ENCODE measurements at places on chromosomes 3 and 15.

- DNase-seq, result no peak
These were observed 43.0 kb downstream of the GASK1A start for GRCh38 chr3:43022121-43022520.

GRCh38 chr3:123476967-123477750 is 28.3 kb upstream of the ADCY5 start:
- no peak for DNase-seq

GRCh38 chr3:65988411-65989180 is 50.1 kb downstream of the MAGI1 start:
- no peak for DNase-seq

- no peak for DNase-seq
These were observed 2.1 kb downstream of the CHST13 start for GRCh38 chr3:126525853-126526667.

- DNase-seq, result no peak
These were observed 1.2 kb upstream of the CAPN3 start for GRCh38 chr15:42358141-42358540.

DNA sequence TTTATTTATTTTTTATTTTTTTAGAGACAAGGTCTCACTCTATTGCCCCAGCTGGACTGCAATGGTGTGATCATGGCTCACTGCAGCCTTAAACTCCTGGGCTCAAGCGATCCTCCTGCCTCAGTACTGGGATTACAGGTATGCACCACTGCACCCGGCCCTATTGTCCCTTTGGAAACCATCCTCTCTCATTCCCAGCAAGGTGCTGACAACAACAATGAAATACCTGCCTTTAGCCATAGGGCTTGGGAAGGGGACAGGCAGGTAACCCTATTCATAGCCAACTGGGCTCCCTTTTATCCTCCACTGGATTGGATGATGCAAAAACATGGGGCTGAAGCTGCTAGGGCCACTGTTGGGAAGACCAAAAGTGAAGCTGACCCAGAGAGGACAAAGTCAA is 43.1 kb downstream of the SCAP start:
- DNase-seq, result no peak

- no peak for DNase-seq
These were observed 33.3 kb downstream of the ATG7 start for GRCh38 chr3:11305509-11305908.

DNA sequence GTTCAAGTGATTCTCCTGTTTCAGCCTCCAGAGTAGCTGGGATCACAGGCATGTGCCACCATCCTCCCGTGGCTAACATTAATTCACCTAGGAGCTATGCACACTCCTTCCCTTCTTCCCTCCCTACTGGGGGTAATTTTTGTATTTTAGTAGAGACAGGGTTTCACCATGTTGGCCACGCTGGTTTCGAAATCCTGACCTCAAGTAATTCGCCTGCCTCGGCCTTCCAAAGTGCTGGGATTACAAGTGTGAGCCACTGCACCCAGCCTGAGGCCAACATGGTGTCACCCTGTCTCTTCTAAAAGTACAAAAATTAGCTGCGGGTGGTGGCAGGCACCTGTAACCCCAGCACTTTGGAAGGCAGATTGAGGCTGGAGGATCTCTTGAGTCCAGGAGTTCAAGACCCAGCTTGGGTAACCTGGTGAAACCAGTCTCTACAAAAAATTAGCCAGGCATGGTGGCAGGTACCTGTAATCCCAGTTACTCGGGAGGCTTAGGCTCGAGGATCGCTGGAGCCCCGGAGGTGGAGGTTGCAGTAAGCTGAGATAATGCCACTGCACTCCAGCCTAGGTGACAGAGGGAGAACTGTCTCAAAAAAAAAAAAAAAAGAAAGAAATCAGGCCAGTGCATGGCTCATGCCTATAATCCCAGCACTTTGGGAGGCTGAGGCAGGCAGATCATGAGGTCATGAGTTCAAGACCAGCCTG is 6.1 kb downstream of the RNU5B-1 start:
- no peak for DNase-seq

GRCh38 chr3:64306745-64307144 is 81.5 kb upstream of the PRICKLE2 start:
- no peak for DNase-seq

DNA sequence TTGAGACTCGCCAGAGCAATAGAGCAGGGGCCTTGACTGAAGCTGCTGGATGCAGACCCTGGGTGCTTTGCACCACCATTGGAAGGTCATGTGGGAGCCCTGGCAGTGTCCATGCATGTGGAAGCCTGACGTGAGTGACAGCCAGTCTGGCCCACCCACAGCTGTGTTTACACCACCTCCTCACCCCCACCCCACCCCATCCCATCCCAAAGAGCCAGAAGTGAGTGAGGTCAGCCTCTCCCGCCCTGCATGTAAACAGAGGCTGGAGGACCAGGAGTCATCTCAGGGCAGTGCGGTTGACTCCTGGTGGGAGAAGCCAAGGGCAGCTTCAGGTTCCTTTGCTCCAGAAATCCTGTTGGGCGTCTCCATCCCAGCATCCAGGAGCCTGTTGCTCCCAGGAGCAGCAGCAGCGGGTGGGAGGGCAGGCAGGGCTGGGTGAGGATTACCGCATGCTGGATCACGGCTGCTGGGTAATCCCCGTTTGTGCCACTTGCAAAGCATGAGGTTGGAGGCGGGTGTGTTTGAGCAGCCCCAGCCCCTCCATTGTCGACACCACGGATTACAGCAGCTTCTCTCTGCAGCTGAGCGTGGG is 44.6 kb downstream of the CORO2B start:
- no peak for DNase-seq

DNA sequence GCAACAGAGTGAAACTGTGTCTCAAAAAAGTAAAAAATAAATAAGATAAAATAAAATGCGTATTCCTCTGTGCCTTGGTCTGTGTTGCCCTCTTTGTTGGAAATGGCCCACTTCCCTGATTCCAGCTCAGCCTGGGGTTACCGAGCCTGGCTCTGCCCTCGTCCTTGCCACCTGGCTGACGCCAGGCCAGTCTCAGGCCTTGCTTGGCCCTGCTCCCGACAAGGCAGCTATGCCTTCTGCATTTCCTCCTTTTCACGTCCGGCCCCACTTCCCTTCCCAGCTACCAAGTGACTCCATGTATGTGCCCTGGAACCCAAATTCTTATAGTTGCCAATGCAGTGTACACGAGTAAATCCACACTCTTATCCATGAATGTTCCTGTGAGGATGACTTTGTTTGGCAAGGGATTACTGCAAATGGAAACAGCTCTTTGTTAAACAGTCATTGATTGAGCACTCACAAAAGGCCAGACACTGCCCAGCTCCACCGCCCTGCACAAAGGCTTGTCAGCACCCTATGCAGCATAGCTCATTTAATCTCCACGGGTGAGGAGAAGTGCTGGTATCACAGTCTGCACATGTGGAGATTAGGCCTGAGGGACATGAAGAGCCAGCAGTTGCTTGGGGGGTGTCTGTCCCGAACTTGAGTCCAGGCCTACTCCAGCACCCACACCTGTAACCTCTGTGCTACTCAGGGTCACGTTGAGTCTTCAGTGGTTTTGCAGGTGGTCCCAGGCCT is 25.1 kb downstream of the SPSB4 start:
- no peak for DNase-seq

GRCh38 chr3:173709026-173709425 is 311.5 kb downstream of the NLGN1 start:
- no peak for DNase-seq

DNA sequence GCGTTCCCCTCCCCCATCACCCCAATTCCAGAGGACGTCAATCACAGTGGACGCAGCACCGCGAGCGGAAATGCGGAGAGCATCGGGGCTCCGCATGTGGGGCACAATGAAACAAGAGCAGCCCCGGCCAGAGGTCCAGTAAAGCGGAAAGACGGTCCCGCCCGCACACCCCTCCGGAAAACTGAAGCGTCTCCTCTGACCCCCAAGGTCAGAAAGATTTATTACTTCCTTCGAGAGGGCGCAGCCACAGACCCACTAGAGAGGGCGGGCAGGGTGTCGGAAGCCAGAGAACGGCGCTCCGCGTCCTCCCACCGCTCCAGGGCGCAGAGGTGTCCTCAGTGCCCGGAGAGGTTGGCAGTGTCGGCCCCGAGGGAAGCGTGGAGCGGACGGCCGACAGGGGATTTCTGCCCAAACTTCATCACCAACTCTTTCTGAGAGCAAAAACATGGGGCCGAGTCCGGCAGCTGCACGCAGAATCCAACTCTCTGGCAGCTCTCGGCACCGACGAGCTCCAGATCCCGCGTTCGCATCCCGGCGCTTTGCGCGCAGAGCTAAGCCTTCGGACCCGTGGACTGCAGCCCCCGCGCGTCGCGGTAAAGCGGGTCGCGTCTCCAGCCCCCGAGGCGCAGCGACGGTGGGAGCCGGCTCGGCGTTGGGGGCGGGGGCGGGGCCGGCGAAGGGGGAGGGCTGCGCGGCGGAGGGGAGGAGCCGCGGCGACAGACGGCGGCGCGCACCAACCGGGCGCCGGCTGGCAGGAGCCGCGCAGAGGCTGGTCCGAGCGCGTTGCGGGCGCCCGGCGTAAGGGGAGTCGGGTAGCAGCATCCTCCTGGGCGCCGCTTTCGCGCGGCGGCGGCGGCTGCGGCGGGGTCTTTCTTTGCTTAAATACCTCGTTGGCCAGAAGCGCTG is at the start of gene CHST2:
Gene CHST2 (plus strand): TSS at position 763 of the 906 bp plus-strand sequence. CDS start 1,046 bp downstream, outside the sequence.
- DNase-seq, result no peak

DNA sequence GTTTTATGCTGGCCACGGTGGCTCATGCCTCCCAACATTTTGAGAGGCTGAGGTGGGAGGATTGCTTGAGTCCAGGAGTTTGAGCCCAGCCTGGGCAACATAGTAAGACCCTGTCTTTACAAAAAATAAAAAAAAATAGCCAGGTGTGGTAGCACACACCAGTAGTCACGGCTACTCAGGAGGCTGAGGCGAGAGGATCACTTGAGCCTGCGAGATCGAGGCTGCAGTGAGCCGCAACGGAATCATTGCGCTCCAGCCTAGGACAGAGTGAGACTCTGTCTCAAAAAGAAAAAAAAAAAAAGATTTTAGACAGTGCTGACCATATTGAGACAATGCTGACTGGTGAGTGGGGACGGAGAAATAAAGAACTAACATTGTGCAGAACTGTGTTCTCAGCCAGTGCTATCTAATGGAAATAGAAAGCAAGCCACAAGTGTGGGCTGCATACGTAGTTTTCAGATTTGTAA is 67.2 kb downstream of the ST6GAL1 start:
- no peak for DNase-seq

DNA sequence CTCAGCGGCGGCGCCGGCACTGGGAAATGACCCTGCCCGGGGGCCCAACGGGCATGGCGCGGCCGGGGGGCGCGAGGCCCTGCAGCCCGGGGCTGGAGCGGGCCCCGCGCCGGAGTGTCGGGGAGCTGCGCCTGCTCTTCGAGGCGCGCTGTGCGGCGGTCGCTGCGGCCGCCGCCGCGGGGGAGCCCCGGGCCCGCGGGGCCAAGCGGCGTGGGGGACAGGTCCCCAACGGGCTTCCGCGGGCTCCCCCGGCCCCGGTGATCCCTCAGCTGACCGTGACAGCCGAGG is 172 bp downstream of the ITPKA start:
- DNase-seq, result no peak

DNA sequence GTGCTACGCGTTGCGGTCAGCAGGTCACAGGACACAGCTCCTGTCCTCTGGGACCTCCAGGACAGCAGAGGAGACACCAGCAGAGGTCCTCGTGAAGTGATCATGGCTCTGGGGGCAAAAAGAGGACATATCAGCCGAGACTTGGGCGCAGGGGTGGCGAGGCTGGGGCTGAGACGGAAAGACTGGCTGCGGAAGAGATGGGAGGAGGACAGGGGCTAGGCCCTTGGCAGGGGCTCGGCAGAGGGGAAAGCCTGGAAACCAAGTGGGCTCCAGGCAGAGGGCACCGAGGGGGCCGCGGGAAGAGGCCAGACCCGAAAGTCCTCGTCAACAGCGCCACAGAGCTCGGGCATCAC is 4.9 kb upstream of the CFAP100 start:
- no peak for DNase-seq

DNA sequence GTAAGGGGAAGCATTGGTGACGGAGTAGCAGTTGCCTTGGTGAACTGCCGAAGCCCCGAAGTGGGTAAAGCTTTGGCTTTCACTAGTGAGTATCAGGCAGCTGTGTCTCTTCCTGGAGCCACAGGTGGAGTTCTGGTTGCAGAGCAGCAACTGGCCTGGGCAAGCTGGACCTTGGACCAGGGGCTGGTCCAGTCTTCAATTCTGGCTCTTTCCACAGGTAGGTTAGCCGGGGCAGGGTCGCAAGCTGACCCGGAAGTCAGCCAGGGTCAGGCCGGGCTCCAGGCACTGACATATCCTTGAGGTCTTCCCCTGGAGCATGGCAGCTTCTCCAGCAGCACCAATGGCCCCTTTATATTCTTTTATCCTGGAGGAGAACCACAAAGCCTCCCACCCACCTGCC is 73.2 kb downstream of the TMEM44 start:
- no peak for DNase-seq

- DNase-seq, result peak; percentile 21
These were observed 37.8 kb upstream of the BCL6 start for GRCh38 chr3:187783098-187783497.

- DNase-seq, result no peak
These were observed 122.6 kb downstream of the SATB1 start for GRCh38 chr3:18302517-18302916.

DNA sequence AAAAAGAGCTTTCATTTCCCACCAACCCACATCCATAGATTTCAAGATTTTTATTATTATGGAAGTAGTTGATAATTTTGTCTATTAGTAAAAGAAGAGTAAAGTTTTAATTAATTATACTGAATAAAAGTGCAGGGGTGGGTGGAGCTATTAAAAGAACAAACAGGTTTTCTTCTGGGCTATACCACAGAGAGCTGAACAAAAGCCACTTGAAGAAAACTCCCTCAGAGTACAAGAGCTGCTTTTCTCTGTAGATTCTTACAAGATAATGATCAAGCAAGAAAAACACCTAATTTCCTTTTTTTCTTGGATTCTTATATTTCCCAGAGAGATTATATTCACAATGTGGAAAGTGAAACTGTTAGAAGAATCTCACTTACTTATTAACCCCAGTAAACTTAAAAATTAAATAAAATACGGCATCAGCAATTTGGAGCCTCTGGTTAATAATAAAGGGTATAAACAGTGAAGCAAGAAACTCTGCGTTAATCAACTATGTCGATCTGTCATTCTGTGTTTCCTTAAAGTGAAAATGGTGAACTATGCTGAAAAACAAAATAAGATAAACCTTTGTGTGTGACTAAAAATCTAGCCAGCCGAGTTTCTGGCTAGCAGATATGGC is 84.9 kb downstream of the THBS1 start:
- no peak for DNase-seq

GRCh38 chr3:126903521-126903920 is 79.4 kb upstream of the PLXNA1 start:
- DNase-seq, result no peak

DNA sequence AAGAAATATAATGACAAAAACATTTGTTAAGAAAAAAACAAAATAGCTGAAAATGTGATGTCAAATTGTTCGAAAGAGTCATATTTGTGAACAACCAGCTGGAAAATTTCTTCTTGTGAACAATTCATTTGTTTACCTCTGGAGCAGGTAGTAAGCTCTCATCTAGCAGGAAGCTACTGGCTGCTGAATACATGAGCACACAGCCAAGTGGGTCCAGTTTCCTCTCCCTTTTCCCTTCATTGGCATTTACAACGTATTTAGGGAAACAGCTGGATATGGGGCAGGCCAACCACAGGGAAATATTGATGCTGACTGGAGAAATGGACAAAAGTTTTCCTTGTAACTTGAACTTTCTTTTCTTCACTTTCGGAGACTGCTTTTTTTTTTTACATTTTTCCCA is 1354.7 kb upstream of the EPHA6 start:
- no peak for DNase-seq
